T-helper 1 cell (primary cell): ENCODE measurements at places on chromosomes 7 and 10.
A peak's percentile ranks its signal among the peaks of the same experiment; 100 is the strongest.

DNA sequence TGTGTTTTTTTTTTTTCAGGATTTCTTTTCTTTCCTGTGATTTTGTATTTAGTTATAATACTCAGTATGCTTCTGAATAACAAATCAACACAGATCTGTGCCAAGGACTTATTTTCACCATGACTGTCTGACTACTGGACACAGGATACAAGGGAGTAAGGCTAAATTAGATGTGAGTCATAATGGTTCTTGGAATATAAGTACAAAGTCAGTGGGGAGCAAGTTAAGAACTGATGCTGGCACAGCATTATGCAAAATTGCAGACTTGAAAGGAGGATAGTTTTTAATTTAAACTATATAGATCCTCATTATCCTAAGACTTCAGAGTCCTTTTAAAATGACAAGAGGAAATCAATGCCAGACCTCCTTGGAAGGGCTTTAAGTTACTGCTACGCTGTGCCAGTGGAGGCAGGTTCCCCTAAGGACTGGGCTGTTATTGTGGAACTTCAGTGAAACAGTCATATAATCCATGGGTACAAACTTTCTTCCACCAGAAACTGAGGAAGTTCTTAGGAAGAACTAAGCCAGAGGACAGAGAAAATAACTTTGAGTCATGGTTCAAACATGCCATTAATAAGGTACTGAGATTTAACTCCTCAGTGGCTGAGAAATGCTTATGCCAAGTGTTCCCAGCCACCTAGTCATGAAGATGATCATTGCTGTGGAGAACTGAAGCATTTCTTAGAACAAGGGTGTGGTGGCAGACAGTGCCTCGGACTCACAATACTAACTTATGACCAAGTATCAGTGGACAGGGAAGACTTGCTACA, 531.2 kb downstream of the HTR7 start:
- no peak for DNase-seq

DNA sequence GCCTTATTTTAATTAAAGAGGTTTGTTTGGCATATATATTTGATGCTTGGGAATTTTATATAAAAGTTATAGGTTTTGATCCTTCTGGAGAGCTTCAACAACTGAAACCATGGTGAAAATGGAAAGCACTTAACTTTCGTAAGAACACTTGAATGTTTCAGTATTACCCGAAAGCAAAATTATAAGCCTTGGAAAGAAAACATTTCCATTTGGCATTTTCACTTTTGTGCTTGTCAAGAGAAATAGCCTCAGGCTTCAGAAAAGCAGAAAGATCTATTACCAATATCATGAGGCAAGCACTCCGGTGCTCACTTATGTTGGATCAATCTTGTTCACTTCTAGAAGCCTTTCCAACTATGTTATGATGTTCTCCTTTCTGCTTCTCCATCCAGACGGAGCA, 256.0 kb downstream of the TRIL start:
- DNase-seq = no peak

DNA sequence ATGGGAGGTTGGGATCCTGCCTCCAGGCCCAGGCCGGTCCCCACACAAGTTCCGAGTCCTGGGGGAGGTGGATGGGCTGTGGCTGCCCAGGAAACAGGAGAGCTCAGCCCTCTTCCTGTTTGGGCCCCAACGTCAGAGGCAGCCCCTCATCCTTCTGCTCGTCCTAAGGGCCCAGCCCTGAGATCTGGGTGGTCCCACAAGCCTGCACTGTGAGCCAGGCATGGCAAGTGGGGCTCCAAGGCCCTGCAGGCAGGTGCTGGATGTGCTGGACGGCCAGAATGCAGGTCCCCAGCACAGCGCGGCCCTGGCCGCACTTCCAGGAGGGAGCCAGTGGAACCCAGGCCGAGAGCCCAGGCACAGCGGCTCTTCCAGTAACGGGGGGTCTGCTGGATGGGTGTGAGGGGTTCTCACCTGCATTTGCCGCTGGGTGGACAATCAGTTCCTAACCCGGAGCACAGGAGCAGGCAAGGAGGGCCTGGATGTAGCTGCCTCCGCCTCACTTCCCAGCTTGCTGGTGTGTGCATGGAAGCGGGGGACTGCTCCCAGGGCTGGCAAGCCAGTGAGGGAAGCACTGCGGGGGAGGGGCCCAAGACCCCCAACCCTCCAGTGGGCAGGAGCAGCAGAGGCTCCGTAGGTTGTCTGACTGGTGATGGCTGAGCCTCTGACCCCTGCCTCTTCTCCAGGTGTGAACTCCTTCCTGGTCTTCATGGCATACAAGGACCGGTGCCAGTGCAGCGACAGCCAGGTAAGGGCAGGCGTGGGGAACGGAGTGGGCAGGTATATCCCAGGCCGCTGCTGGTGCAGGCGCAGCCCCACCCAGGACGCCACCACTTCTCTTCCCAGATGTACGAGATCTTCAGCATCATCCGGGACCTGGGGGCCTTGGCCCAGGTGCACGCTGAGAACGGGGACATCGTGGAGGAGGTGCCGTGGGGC, 9.7 kb downstream of the DPYSL4 start:
- DNase-seq = no peak

DNA sequence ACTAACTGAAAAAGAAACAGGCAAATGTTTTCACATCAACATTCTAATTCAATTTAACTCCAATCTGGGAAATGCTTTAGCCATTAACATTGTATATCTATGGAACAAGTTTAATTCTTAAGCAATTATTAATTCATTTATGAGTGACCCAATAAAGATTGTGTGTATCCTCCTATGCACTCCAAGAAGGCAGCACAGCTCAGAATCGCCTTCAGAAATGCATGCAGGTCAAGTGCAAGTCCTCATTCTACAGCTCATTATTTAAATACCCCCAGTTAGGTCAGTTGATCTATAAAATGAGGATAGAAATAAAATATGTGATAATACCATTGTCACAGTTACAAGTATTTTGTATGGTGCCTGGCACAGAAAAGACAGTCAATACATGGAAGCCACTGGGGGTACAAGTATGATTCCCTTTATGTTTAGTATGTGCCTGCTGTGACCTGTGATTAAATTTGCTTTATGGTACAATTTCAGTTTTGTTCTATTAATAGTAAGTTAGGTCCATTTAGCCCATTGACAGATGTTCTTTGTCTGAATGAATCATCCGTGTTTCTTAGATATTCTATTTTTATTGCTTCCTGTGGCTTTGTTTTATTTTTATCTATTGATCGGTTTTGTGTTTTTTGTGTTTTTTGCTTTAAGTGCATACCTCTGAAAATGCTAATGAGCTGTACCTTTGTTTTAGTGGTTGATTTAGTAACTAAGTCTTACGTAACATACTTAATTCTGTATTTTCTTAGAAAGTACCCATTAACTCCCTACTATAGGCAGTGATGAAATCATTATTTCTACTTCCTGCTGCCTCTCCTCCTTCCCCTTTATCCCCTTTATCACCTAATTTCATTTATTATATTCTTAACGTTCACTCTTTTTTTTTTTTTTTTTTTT, 42.8 kb downstream of the CPXM2 start:
- DNase-seq = no peak

GRCh38 chr7:112869111-112869774, 79.0 kb upstream of the TMEM168 start:
- DNase-seq = peak; percentile 46
